ENCODE measurements at places on chromosomes 6 and 20.

DNA sequence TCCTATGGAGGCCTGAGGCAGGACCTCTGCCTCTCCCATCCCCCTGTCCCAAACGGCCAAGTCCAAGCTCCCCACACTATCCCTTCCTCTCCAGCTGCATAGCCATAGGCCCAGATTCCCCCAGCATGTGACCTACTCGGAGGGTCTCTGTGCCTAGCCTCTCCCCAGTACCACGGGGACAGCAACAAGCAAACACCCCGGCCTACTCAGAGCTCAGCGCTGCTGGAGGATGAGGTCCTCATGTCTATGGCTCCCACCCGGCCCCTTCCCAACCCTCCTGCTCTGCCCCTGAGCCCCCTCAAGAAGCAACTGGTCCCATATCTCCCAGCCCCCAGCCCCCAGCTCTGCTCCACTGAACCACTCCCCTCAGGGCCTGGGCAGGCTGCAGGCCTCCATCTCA is 24.2 kb downstream of the RNASET2 start:
- no peak for DNase-seq

DNA sequence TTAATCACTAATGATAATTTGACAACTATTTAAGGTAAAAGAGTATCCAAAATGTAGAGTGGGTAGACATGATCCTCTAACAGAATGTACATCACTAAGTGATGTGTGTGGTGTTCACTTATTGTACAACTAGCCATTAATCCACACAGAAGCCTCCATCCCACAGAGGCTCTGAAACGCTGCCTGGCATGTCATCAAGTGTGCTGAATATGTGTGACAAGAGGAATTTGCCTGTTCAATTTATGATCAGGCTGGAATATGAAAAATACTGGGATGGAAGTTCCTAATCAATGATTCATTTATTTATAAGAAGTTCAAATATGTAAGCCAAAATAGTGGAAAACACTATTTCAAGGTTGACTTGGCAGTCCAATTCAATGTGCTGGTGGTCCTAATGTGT is 72.4 kb downstream of the BACH2 start:
- DNase-seq = no peak

GRCh38 chr6:36719126-36719525 is 21.5 kb downstream of the RAB44 start:
- no peak for DNase-seq

GRCh38 chr6:166830185-166830890 is 126.0 kb downstream of the RNASET2 start:
- no peak for DNase-seq

DNA sequence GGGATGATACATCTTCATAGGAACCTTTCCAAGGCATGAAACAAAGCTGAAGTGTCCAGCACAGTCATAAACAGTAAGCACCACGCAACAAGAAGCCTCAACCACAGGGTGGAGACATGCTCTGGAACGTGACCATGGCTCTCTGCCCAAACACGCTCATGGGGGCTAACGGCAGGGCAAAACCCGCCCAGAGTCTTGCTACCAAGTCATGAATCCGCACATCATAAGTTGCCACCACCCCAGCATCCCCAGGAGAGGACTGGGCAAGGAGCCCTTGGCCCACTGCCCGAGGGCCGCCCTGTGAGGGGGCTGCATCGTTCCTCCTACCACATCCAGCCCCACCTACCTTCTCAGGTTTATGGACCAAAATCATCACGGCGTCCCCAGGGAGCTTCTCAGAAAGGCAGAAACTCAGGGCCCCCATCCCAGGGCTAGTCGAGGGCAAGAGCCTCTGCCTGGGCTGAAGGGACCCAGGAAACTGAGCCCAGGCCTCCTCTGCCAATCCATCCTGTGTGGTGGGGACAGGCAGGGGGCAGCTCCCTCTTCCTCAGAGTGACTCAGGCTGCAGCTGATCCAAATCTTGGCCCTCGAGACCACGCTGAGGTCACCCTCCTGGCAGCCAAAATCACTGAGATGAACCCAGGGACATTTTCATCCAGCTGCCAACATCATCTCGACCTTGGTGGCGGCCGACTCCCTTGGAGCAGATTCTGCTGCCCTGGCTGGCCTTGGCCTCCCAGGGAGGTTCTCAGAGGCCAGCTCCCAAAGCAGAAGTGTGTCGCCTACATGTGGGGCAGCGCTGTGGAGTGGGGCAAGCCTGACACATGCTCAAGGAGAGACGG is 42.6 kb downstream of the BMP7 start:
- no peak for DNase-seq

- no peak for DNase-seq
These were observed 110.0 kb upstream of the SLC35B3 start for GRCh38 chr6:8545336-8545735.

GRCh38 chr20:2460752-2461424 is 9.7 kb downstream of the SNRPB start:
- no peak for DNase-seq

- peak; percentile 22 for DNase-seq
These were observed 45.3 kb upstream of the RAB32 start for GRCh38 chr6:146498309-146498708.

DNA sequence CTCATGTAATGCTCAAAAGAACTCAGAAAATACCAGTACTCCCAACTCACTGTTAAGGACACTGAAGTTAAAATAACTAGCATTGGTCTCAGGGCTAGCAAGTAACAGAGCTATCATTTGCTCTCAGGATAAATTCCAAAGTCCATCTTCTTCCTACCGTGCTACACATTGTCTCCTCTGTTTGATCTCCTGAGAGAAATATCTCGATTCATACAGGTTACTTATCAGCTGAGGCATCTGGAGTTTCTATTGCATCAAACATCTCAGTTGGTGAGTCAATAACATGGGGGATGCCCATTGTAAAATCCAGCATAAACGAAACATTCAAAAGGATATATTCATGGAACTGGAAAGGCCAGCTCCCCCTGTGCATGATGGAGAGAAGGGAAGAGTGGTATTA is 147.4 kb downstream of the BACH2 start:
- DNase-seq = no peak

- no peak for DNase-seq
These were observed 347.6 kb upstream of the MMS22L start for GRCh38 chr6:97630604-97631003.

GRCh38 chr6:88164061-88164460 is 2.1 kb downstream of the CNR1 start:
- DNase-seq = no peak

DNA sequence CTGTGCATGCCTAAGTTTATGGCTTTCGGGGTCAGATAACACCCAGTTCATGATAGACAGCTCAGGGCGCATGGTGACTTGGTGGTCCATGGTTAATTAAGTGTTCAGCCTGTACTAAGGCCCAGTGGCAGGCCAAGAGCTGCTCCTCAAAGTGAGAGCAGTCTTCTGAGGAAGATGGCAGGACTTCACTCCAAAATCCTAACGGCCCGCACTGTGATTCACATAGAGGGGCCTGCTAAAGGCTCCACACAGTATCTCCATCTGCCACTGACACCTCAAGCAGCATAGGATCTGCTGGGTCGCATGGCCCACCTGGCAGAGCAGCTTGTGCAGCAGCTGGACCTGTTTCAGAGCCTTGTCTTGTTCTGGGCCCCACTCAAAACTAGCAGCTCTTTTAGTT is 10.6 kb upstream of the CST7 start:
- DNase-seq = no peak

DNA sequence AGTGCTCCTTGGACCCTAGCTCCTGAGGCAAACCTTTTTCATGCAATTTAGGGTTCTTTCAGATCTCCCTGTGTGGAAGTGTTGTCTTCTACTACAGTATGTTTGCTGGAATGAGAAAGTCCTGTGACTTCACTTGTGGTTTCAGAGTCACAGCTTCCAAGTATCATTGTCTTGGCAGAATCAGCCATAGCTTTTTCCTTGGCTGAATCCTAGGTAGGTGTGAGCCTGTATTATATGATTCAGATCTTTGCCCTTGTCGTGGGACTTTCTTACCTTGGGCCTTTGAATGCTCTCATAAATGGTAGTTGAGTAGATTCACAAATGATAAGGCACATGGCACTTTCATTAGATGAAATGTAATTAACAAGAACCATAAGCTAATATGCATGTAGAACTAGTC is 16.5 kb downstream of the CARMIL1 start:
- DNase-seq = no peak

DNA sequence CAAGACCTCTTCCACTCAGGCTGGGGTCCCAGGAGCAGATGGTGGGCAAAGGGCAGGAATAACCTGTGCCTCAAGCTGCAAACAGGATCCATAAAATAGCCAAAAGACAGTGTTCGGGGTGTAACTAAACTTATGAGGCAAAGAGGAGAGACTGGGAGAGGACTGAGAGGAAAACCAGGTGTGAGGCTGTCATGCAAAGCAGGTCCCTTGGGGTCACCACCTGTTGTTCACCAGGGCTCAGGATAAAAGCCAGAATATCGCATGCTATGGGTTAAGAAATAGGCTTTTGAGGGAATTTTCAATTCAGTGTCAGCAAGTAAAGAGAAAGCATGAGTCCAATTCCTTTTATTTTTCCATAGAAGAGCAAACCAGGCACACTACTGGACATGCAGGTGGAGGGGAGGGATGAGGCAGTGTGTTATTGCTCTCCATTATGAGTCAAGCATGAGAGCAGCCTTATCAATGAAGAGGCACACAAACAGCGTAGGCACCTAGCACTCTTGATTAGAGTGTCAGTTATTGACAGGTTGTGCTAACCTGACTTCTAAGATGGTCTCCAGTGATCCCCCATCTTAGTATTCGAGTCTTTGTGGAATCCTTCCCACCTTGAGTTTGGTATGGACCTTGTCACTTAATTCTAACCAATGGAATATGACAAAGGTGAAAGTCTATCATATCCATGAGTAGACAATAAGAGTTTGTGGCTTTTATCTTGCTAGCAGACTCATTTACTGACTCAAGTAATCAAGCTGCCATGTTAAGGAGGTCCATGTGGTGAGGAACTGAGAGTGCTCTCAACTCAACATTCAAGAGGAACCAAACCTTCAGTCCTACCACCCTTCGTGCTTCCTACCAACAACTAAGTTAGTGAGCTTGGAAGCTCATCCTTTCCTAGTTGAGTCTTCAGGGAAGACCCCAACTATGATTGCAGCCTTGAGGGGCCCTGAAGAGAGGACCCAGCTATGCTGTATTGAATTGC is 18.8 kb downstream of the HLA-E start:
- no peak for DNase-seq

DNA sequence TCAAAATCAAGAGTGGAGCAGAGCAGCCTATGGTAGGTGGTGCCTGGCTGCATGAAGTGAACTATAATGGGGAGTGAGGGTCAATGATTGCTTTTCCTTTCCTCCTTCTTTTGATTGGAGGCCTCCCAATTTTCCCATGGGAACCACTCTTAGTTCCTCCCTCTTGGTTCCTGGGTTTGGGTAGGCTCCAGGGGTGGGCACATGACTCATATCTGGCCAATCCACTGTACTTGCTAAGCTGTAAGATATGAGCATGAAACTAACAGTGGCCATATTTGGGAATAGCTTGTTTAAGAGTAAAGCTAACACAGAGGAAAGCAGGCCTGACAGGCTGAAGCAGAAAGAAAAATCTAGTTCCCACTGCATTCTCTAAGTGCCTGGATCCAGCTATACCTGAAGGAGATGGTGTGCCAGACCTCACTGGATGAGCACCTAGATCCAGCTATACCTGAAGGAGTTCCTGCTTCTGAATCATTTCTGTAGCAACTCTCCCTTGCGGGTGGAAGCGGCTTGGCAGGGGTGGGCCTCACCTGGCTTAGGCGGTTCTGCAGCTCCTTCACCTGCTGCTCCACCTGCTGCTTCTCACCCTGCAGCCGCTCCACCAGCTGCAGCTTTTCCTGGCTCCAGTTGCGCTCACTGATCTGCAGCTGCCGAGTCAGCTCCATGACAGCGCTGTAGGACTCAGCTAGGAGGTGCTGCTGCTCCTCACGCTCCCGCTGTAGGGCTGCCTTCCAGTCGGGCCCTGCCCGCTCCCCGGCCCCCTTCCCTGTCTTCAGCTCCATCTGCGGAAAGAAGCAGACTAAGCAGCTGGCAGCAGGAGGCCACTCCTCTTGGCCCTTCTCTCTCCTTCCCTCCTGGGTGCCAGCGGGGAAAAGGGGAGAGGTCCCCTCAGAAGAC is 29.0 kb upstream of the DSN1 start:
- no peak for DNase-seq
